ENCODE measurements at places on chromosomes 6 and 20. TPM values are rescaled to one million over a fixed set of nuclear protein-coding genes. Genes with fewer than 3 reads are reported as not detected.

SPACA1 gene
- total RNA-seq: not detected

SLC13A3 gene
- total RNA-seq: 0.09 TPM

EDN1 gene
- 39.5 TPM for total RNA-seq

INSM1 gene
- total RNA-seq: not detected

PRDM13 gene
- 1.1 TPM for total RNA-seq

FAXC gene
- total RNA-seq: 6.5 TPM

Data from A549 treated with CpdA at 1 μM for 4 hours (cell line).